ENCODE measurements at places on chromosomes 5 and 9. TPM values are rescaled to one million over a fixed set of nuclear protein-coding genes. Genes with fewer than 3 reads are reported as not detected.

SHOC1 gene
- total RNA-seq, result not detected

DNA sequence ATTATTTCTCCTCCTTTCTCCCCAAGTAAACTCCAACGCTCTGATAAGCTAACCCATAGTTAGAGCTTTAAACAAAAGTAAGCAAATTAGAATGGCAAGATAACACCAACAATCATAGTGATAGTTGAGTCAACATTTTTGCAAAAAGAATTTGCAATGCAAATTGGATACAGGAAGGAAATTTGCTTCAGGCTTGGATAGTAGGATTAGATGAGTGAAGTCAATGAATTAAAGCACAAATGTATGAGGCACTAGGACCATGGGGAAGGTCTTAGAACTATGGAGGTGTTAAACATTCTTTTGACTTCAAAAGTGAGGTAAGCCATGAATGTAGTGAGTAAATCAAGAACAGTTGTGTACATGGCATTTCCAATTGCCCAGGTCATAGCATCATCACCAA lies 289.8 kb upstream of the GRAMD2B start:
- H3K27ac ChIP-seq, result no peak overlapping the region
- H3K4me3 ChIP-seq, result no peak overlapping the region
- H3K36me3 ChIP-seq, result peaks cover 8% of the 10 kb centered on the region
- H3K27me3 ChIP-seq, result no peaks in the 10 kb centered on the region
- DNase-seq, result no peak

HRCT1 gene
- total RNA-seq, result not detected

DNA sequence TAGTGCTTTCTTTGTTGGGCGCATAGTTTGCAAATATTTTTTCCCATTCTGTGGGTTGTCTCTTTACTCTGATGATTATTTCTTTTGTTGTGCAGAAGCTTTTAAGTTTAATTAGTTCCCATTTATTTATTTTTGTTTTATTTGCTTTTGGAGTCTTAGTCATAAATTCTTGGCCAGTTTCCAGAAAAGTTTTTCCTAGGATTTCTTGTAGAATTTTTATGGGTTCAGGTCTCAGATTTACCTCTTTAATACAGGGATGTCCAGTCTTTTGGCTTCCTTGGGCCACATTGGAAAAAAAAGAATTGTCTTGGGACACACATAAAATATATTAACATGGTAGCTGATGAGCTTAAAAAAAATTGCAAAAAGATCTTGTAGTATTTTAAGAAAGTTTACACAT lies 122.0 kb downstream of the WDR70 start:
- no peak overlapping the region for H3K27ac ChIP-seq
- H3K4me1 ChIP-seq, result peaks cover 10% of the 10 kb centered on the region
- no peaks in the 10 kb centered on the region for H3K27me3 ChIP-seq
- H3K4me3 ChIP-seq, result no peak overlapping the region
- H3K36me3 ChIP-seq, result peaks cover 70% of the 10 kb centered on the region

- no peak overlapping the region for H3K27ac ChIP-seq
- no peaks in the 10 kb centered on the region for H3K4me1 ChIP-seq
- no peak overlapping the region for H3K4me3 ChIP-seq
- H3K36me3 ChIP-seq, result peaks cover 67% of the 10 kb centered on the region
- H3K27me3 ChIP-seq, result no peaks in the 10 kb centered on the region
These were observed 35.2 kb downstream of the MTRR start for GRCh38 chr5:7904170-7904569.

DNA sequence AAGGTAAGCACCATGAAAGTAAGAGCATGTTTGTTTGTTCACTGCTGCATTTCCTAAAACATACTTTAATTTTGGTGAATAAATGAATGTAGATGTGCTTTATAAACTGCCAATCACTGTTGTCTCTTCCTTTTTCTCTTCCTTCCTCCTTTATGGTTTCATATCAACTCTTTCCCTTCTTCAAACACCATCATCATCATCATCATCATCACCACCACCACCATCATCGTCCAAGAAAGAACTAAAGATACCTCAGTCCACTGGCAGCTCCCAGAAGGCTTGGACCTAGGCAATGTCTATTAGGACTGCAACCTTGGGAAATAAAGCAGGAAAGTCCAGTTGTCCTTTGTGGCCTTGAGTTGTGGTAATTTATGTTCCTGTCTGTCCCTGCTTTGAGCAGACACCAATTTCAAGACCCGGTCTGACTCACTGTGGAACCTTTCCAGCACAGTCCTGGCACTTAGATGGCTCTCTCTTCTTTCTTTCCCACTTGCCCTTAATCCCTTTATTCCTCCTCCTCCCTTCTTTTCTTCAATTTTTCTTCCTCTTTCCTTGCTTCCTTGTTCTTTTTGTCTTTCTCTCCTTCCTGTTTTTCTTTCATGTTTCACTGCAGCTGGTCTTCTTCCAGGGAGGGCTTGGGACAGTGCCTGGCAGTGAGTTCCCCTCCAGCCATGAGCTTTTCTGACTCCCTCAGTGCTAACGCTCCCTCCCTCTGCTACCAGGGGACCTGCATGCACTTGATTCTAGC lies 99.3 kb downstream of the ANGPTL2 start:
- H3K36me3 ChIP-seq, result peaks cover 4% of the 10 kb centered on the region
- H3K4me1 ChIP-seq, result no peaks in the 10 kb centered on the region
- no peak overlapping the region for H3K4me3 ChIP-seq

CDO1 gene
- not detected for total RNA-seq

DNA sequence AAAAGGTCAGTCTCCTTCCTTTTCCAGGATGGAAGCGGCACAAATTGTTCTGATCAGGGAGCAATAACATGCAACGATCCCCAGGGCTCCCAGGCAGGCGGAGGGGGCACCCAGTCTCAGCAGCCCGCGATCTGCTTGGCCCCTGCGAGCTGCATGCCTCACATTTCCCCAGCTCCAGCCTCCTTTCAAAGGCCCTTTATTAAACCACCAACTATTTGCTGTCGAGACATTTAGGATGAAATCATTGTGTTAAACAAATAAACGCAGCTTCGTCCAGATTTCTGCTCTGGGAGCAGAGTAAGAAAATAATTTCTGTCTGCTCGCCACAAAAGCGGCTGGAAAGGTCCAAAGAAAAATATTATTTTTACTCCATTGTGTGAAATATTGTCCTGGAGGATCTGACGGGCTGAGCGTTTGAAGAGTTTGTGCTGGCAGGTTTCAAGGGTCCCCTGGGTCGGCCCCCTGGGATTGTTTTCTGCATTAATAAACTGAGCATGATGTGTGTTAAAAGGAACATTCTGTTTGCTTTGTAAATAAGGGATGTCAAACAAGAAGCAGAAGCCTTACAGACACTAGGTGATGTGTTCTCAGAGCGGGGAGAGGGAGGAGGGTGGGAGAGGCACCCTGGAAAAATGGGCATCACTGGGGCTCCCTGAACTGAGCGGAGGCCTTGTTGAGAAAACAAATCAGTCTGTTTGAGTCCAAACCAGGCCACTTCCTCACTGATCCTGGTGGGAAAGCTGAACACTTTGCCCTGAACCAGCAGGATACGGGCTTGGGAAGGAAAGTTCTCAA lies 110.1 kb downstream of the FOXD1 start:
- no peak overlapping the region for H3K4me3 ChIP-seq
- H3K36me3 ChIP-seq, result no peaks in the 10 kb centered on the region
- peaks cover 44% of the 10 kb centered on the region for H3K27me3 ChIP-seq

- H3K4me1 ChIP-seq, result peaks cover 4% of the 10 kb centered on the region
- no peak overlapping the region for H3K4me3 ChIP-seq
- H3K27me3 ChIP-seq, result peaks cover 2% of the 10 kb centered on the region
- no peak for DNase-seq
- H3K36me3 ChIP-seq, result no peaks in the 10 kb centered on the region
These were observed 74.2 kb upstream of the TNFSF8 start for GRCh38 chr9:115004545-115004944.

DNA sequence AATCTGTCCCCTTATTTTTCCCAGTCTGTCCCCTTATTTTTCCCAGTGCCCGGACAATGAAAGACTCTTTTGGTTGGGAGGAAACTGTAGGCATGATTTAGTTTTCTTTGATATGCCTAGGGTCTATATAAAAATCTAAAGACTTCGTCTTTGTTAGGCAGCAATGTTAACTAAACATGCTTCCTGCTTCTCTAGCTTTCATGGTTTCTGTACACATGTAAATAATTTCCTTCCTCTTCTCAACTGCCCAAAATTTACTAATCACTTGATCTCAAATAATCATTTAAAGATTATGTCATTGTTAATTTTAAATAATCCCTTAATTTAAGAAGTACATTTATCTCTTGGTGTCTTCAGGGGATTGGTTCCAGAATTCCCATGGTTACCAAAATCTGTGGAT lies 47.8 kb upstream of the RAPGEF6 start:
- H3K27ac ChIP-seq, result no peak overlapping the region
- no peak for DNase-seq
- no peak overlapping the region for H3K4me3 ChIP-seq
- no peaks in the 10 kb centered on the region for H3K27me3 ChIP-seq
- no peaks in the 10 kb centered on the region for H3K4me1 ChIP-seq
- peaks cover 55% of the 10 kb centered on the region for H3K36me3 ChIP-seq

- no peaks in the 10 kb centered on the region for H3K36me3 ChIP-seq
- H3K27me3 ChIP-seq, result no peaks in the 10 kb centered on the region
- no peaks in the 10 kb centered on the region for H3K4me1 ChIP-seq
- H3K27ac ChIP-seq, result no peak overlapping the region
These were observed 124.3 kb downstream of the FGF1 start for GRCh38 chr5:142561486-142562097.

DNA sequence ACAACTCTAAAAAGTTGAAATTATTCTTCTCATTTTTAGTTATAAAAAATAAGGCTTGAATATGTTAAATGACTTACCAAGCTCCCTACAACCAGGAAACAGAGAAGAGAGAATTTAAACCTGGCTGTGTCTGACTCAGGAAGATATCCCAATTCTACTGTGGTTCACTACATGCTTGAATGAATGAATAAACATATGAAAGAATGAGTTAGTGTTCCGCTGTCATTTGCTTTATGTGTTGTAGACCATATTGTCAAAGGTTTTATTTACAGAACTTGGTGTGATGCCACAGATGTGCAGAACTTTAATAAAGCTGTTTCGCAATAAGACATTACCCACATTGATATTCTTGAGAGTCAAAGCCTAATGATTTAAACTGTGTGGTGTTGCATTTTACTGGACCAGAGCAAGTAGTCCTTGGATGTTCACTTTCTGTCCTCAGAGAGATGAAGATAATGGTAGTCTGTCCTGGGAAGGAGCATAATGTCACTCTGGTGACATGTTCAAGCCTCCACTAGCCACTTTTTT lies 313.2 kb downstream of the TRIM32 start:
- H3K27ac ChIP-seq, result no peak overlapping the region
- no peak overlapping the region for H3K4me3 ChIP-seq
- no peak for DNase-seq
- no peaks in the 10 kb centered on the region for H3K4me1 ChIP-seq
- H3K36me3 ChIP-seq, result no peaks in the 10 kb centered on the region

GRCh38 chr5:101977729-101978345 lies 318.2 kb downstream of the SLCO4C1 start:
- no peaks in the 10 kb centered on the region for H3K36me3 ChIP-seq
- no peaks in the 10 kb centered on the region for H3K27me3 ChIP-seq
- DNase-seq, result no peak
- H3K27ac ChIP-seq, result no peak overlapping the region
- H3K4me1 ChIP-seq, result no peaks in the 10 kb centered on the region

- H3K27me3 ChIP-seq, result no peaks in the 10 kb centered on the region
- H3K4me3 ChIP-seq, result no peak overlapping the region
- H3K36me3 ChIP-seq, result no peaks in the 10 kb centered on the region
- no peak for DNase-seq
These were observed 476.8 kb downstream of the CETN3 start for GRCh38 chr5:89932771-89933181.

DNA sequence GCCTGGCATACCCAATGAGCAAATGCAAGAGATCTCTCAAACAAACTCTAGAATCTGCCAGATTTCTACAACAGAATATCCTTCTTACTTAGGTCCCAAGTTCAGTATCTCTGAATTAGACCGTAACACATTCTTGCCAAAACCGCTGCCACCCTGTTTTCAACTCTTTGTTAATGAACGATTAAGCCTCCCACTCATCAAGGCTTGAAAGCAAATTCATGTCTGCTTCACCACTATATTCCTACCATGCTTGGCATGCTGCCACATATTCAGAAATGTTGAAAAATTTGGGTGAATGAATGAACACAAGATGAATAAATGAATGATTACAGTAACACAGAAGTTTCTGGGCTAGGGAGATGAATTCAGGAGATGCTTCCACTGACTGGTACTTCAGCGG lies 119.9 kb downstream of the BNC2 start:
- DNase-seq, result no peak
- H3K4me3 ChIP-seq, result no peak overlapping the region

DNA sequence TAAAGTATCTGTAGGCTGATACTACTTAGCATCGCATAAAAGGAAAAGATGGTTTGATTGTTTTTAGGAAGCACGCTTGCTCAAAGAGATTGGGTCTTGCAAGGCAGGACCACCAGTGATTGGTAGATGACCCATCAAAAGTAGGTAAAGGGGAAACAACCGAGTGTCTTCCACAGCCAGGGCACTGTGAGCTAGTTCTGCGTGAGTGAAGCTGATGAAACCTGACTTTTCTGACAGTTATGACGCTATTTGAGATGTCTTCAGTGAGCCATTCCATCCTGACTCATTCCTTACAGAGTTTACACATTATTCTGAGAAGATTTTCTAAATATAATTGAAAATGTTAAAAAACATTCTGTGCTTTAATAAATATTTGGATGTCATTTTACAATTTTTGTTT lies 49.7 kb downstream of the BASP1 start:
- no peak overlapping the region for H3K27ac ChIP-seq
- H3K36me3 ChIP-seq, result no peaks in the 10 kb centered on the region
- H3K4me3 ChIP-seq, result no peak overlapping the region
- H3K27me3 ChIP-seq, result no peaks in the 10 kb centered on the region
- no peaks in the 10 kb centered on the region for H3K4me1 ChIP-seq
- DNase-seq, result no peak

DNA sequence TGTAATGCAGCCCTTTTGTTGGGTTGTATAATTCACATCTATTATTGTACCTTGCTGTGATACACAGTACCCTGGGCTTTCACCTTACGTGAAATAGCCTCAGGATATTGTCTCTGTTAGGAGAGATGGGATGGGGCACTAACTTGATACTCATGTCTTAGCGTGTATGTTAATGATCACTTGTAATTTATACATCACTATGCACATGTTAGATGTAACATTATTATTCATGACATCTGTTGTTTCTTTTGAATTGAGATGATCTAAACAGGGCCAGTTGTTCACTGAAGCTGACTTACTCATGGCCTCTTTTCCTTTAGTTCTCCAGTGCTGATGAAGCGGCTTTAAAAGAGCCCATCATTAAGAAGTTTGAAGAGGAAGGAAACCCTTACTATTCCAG lies 65.2 kb downstream of the MCCC2 start:
- no peak for DNase-seq
- no peak overlapping the region for H3K4me3 ChIP-seq
- no peak overlapping the region for H3K27ac ChIP-seq
- peaks cover 6% of the 10 kb centered on the region for H3K4me1 ChIP-seq
- no peaks in the 10 kb centered on the region for H3K27me3 ChIP-seq
- H3K36me3 ChIP-seq, result peaks cover 47% of the 10 kb centered on the region

All from naive thymus-derived CD8-positive, alpha-beta T cell (primary cell).